Sigmoid colon (tissue), 7 donors: ENCODE measurements at places on chromosomes 16 and 17. TPM values are rescaled to one million over a fixed set of nuclear protein-coding genes. Genes with fewer than 3 reads are reported as not detected.
A peak's percentile ranks its signal among the peaks of the same experiment; 100 is the strongest.

The TAC4 gene
- polyA plus RNA-seq: not detected

The GFOD2 gene
- polyA plus RNA-seq: 19.5 TPM

The NTN3 gene
- polyA plus RNA-seq: 0.13 TPM

The FOXN1 gene
- polyA plus RNA-seq: 0.38 TPM

The PER1 gene
- polyA plus RNA-seq: 30.5 TPM

The KCNH6 gene
- 0.13 TPM for polyA plus RNA-seq

The EPOP gene
- polyA plus RNA-seq: 2.4 TPM

The CDRT15 gene
- polyA plus RNA-seq: not detected

The EPX gene
- polyA plus RNA-seq: not detected

The SOX15 gene
- 1.2 TPM for polyA plus RNA-seq

The GRIN2C gene
- not detected for polyA plus RNA-seq

- no peaks in the 10 kb centered on the region for H3K36me3 ChIP-seq
- no peaks in the 10 kb centered on the region for H3K27me3 ChIP-seq
- no peak overlapping the region for H3K4me3 ChIP-seq
- no peaks in the 10 kb centered on the region for H3K4me1 ChIP-seq
- DNase-seq: no peak
- H3K27ac ChIP-seq: no peak overlapping the region
These were observed 93.3 kb downstream of the MYO1D start for GRCh38 chr17:32783602-32784001.

DNA sequence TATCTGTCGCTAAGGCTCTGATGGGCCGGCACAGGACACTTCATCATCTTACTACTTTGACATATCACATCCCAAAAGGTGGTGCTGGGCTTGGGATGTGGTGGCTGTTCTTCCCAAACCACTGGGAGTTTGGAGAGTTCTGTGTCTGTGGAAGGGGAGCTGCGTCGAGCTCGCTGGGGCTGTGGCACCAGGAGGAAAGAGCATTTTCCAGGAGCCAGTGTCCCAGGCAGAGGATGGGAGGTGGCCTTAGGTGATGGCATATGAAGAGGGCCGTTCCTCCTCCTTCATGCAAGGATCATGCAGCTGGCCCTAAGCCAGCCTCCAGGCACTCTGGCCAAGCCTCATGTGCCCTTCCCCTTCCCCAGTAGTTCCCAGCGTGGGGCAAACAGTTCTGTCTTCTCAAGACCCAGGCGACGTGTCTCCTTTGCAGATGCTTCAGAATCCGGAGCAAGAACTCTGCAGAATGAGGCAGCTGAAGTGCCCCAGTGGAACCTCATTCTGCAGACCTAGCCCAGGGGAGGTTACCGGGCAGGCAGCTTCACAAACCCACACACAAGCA, 89.4 kb upstream of the TNRC6C start:
- no peaks in the 10 kb centered on the region for H3K36me3 ChIP-seq
- peak; percentile 62 for DNase-seq
- no peak overlapping the region for H3K4me3 ChIP-seq
- no peaks in the 10 kb centered on the region for H3K4me1 ChIP-seq

DNA sequence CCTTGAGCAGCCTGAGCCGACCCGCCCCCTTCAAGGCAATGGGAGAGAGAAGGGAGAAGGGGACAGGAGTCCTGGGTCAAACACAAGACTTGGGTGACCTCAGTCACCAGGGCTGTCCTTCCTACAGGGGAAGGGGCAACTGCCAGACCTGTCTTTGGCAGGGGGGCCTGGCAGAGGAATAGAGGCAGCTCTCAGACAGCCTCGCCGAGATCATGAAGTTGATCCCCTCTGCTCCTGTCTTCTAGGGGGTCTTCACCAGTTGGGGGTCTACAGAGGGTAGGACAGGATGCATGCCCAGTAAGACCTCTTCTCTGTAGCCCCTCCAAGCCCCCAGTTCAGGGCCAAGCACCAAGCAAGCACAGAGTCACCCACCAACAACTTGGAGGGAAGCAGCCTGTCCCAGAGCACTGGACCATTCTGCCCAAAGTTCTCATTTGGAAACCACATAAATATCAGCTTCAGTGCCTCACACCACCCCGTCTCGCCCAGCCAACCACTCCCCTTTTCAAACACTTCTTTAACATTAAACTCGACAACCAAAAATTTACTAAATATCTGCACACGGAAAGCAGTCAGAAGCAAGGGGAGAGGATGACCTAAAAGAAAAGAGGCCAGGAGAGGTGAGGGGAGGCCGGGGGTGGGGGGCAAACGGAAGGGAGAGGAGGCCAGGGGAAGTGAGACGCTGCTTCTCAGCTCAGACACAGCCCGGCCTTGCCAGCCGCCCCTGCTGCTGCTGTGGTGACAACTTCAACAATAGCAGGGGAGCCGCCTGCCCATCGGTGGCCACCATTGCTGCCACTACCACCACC, 7.7 kb downstream of the DOK4 start:
- H3K27ac ChIP-seq: no peak overlapping the region
- peaks cover 21% of the 10 kb centered on the region for H3K4me1 ChIP-seq
- H3K27me3 ChIP-seq: no peaks in the 10 kb centered on the region
- peak overlapping the region; percentile 32 for H3K4me3 ChIP-seq
- H3K36me3 ChIP-seq: peaks cover 12% of the 10 kb centered on the region

DNA sequence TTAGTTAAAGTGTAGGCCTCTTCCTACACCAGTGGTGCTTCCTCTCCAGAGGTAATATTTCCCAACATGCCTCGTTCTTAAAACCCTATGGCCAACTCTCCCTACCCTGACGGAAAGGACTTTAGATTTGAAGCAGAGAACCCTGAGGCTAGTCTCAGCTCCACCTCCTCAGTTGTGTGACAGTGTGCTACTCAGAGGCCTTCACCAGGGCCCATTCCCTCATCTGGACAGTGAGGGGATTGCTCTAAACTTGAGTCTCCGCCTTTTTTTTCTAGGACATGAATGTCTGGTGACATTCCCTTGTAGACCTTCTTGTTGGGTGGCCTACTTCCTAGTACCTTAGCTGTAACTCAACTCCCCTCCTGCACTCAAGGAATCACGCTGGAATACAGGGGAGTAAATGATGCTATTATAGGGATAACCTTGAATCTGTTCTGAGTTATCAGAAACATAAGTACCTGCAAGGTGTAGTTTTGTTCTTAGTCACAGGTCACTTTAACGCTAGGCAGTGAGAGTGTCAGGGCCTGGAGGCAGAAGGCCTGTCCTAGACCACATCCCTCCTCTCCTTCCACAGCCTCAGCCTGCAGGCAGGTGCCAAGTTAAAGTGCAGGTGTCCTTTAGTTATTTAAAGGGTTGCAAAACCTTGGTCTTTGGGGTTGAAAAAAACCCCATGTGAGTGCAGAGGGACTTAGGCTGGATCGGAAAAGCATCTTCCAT, 26.9 kb downstream of the LDHD start:
- H3K27me3 ChIP-seq: no peaks in the 10 kb centered on the region
- no peak overlapping the region for H3K27ac ChIP-seq
- H3K4me1 ChIP-seq: peaks cover 39% of the 10 kb centered on the region
- H3K36me3 ChIP-seq: no peaks in the 10 kb centered on the region
- DNase-seq: no peak

GRCh38 chr16:61289141-61289540, 747.1 kb downstream of the CDH8 start:
- H3K36me3 ChIP-seq: no peaks in the 10 kb centered on the region
- DNase-seq: no peak
- H3K27me3 ChIP-seq: no peaks in the 10 kb centered on the region
- H3K27ac ChIP-seq: no peak overlapping the region
- H3K4me1 ChIP-seq: no peaks in the 10 kb centered on the region

GRCh38 chr16:46638947-46639925, 18.1 kb upstream of the SHCBP1 start:
- H3K27ac ChIP-seq: no peak overlapping the region
- no peaks in the 10 kb centered on the region for H3K27me3 ChIP-seq
- H3K4me3 ChIP-seq: no peak overlapping the region
- DNase-seq: no peak
- no peaks in the 10 kb centered on the region for H3K4me1 ChIP-seq

DNA sequence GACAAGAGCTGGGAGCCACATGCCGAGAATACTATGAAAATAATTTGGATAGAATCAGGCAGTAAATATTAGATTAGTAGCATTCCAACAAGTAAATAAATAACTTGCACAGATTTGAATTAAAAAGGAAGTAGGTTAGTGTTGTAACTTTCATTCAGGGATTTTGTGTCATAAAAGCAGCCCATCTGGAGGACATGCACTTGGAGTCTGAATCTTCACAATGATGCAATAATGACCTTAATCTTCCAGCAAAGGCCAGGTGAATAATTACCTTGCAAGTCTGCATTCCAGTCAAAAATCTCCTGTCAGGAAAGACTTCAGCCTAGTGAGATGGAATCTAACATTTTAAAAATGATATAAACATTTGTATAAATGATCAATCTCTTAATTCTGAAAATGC, 518.1 kb downstream of the KCNJ2 start:
- H3K27ac ChIP-seq: no peak overlapping the region
- H3K4me1 ChIP-seq: no peaks in the 10 kb centered on the region
- no peaks in the 10 kb centered on the region for H3K27me3 ChIP-seq
- H3K36me3 ChIP-seq: no peaks in the 10 kb centered on the region

GRCh38 chr17:4180791-4181190, 37.8 kb downstream of the CYB5D2 start:
- no peak overlapping the region for H3K4me3 ChIP-seq
- no peaks in the 10 kb centered on the region for H3K27me3 ChIP-seq
- peaks cover 100% of the 10 kb centered on the region for H3K36me3 ChIP-seq
- no peak overlapping the region for H3K27ac ChIP-seq
- H3K4me1 ChIP-seq: no peaks in the 10 kb centered on the region

DNA sequence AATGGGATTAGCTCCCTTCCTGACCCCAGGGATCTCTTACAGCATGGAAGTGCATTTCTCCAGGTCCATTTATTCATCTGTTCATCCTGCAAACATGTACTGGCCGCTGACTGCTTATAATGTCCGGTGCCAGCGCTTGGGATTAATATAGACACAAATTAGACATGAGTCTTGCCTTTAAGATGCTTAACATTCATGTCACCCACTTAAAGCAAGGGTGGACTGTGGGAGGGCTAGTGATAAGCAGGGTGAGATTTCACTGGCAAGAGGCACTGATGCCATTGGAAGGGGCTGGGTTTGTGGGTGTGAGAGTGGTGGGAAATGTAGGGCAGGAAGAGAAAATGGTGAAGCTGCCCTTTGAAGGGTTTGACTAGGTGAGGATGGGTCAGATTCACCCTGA, 92.2 kb upstream of the MPHOSPH6 start:
- DNase-seq: no peak
- no peaks in the 10 kb centered on the region for H3K27me3 ChIP-seq
- H3K4me3 ChIP-seq: no peak overlapping the region
- H3K27ac ChIP-seq: no peak overlapping the region

GRCh38 chr17:29972277-29972676, 30.8 kb downstream of the EFCAB5 start:
- H3K4me3 ChIP-seq: no peak overlapping the region
- DNase-seq: no peak
- H3K27ac ChIP-seq: no peak overlapping the region

DNA sequence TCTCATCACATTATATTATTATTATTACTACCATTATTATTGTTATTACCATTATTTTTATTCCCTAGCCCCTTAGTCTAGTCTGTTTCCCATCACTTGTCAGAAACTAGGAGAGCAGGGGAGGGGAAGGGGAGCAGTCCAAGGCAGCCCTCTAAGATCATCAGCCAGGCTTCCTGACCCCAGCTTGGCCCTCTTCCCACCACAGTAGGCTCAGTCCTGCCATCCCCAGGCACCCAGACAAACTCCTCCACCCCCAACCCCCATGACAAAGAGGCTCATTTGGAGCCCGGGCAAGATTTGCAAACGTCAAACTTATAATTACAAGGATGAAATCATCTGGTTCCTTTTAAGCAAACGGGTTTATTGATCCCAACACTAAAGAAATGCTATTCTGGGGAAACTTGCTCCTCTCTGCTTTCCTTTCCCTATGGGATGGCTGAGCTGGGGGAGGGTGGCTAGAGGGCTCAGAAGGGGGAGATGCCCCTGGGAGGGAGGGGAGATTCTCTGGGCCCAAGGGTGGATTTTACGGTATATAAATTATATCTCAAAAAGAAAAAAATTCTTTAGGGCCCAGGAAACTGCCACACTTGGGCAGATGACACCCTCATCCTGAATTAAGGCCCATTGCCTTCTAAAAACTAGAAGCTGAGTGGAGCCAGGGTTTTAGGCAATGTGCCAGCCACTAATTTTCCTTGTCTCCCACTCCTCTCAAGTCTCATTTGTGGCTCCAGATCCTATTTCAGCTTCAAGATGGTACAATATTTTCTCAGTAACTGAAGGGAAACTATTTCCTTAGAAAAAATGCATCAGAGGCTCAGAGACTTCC, 4.4 kb upstream of the CBFB start:
- no peaks in the 10 kb centered on the region for H3K27me3 ChIP-seq
- no peaks in the 10 kb centered on the region for H3K36me3 ChIP-seq
- H3K27ac ChIP-seq: no peak overlapping the region

DNA sequence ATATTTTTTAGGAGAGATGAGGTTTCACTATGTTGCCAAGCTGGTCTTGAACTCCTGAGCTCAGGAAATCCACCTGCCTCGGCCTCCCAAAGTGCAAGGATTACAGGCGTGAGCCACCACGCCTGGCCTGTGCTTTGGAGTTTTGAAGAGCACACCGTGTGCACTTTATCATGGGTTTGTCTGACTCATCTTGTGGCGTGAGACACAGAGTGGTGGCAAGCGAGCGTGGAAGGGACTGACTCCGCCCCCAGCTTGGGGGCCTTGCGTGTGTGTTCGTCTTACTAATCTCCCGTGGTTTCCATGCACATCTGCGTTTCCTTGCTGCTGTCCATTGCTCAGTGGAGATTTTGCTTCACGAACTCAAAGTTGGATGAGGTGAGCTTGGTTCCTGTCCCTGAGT, 22.9 kb downstream of the CRAMP1 start:
- no peak for DNase-seq
- no peak overlapping the region for H3K4me3 ChIP-seq
- no peaks in the 10 kb centered on the region for H3K27me3 ChIP-seq
- no peaks in the 10 kb centered on the region for H3K4me1 ChIP-seq
- H3K27ac ChIP-seq: no peak overlapping the region

- no peaks in the 10 kb centered on the region for H3K36me3 ChIP-seq
- no peaks in the 10 kb centered on the region for H3K27me3 ChIP-seq
- no peak overlapping the region for H3K4me3 ChIP-seq
- H3K27ac ChIP-seq: no peak overlapping the region
These were observed 40.6 kb downstream of the IKZF3 start for GRCh38 chr17:39823407-39824054.

- H3K36me3 ChIP-seq: no peaks in the 10 kb centered on the region
- peaks cover 49% of the 10 kb centered on the region for H3K27me3 ChIP-seq
- peak overlapping the region; percentile 14 for H3K4me3 ChIP-seq
- H3K4me1 ChIP-seq: peaks cover 21% of the 10 kb centered on the region
These were observed 1.5 kb downstream of the NDRG4 start for GRCh38 chr16:58501242-58502131.
